ENCODE measurements at places on chromosomes 13 and 19.

DNA sequence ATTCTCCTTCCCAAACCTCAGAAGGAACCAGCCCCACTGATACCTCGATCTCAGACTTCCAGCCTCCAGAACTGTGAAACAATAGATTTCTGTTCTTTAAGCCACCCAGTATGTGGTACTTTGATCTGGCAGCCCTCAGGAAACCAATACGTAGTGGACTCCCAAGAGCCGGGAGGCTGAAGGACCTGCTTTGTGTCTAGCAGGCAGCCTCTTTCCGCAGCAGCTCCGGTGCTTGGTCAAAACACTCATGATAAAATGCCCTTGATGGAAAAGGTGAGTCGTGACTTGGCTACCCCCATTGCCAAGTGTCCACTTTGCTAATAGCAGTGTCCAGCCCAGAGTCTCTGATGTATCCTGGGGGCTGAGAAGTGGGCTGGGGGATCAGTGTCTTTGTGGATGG, 158.8 kb upstream of the TMTC4 start:
- no peak for DNase-seq

- DNase-seq = no peak
These were observed 30.4 kb downstream of the ELAVL1 start for GRCh38 chr19:7975037-7975436.

DNA sequence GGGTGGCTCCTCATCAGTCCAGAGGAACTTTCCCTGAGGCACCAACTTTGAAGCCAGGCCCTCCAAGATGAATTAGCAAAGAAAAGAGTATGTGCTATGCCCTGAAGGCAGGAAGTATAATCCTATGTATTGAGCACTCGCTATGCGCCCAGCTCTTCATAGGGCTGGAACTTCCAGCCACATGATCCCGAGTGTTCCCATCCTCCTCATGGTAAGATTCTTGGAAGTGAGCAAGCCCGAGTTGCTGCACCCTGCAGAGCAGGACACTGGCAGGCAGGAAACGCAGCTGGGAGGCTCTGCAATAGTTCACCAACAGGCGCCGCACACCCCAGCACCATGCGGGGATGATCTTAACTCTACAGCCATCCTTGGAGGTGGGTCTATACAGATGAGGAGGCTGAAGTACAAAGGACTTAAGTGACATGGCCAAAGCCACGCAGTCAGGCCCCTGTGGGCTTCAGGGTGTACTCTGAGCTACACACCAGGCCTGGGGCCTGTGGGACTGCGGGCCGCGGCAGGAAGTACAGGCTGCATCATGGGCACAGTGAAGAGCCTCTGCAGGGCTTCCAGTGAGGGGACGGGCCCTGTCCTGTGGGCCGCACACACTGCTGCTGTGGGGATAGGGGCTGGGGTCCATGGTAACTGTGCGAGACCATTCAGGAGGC, 25.1 kb downstream of the C19orf47 start:
- DNase-seq = no peak

DNA sequence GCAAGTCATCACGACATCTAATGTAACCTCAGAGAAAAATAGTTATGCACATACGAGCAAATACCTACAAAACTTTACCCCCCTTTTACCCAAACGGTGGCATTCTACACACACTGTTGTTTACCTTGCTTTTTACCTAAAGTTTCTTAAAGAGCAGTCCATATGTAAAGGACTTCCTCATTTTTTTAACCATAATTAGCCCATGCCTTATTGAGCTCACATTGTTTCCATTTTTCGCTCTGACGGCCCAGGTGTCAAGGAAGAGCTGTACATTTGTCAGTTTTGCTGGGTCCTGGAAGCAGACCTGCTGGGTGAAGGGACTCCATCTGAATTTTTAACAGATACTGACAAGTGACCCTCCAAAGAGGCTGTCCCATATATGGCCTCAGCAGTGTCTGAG, 89.4 kb downstream of the STK24 start:
- DNase-seq = no peak

DNA sequence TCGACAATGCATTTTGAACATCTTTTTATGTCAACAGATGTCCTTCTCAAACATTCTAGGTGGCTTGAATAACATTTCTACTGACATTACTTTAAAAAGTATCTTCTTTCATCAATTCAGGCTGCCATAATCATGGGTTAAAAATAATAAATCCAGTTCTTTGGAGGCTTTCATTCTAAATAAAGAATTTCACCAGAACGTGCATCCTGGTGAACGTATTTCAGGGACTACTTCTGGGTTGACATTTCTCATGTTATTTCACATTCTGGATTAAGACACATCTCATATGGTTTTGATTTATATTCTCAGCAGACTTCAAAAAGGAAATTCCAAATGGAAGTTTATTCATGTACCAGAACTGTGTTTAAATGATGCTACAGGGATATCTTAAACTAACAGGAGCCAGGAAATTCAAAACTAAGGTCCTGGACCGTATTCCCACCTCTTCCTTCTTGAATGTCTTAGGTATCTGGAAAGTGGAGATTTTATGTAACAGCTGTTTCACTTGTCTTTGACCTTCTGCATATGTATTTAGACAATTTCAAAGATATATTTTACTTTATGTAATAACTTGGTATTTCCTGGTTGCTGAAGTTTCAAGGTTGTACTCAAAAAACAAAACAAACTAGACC, 107.2 kb downstream of the STARD13 start:
- DNase-seq = no peak

- peak; percentile 50 for DNase-seq
These were observed 129.7 kb downstream of the SLC7A1 start for GRCh38 chr13:29465741-29466293.

- DNase-seq = no peak
These were observed 91.0 kb downstream of the DACH1 start for GRCh38 chr13:71775966-71776365.

GRCh38 chr19:44707794-44708193, 8.8 kb downstream of the CEACAM16 start:
- DNase-seq = no peak

DNA sequence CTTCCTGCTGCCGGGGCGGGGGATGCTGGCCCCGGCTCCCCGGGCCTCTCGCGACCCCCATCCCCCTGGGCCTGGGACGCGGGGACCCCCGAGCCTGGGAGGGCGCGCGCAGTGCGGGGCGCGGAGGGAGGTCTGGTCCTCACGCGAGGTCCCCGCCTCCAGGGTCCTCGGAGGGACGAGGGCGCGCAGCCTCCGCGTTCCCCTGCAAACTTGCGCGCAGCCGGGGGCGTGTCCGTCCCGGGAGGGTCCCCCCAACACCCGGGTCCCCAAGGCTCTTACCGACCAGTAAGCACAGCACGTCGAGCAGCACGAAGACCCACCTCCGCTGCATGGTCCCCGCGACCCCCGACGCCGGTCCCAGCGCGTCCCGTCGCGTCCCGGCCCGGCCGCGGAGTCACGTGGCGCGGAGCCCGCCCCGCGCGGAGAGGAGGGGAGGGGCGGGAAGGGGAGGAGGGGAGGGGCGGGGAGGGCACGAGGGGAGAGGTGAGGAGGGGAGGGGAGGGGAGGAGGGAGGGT, at the start of gene PLPP2:
Gene PLPP2 (minus strand): TSS at position 398 of the 516 bp plus-strand sequence. CDS start 67 bp downstream, at position 331.
- peak; percentile 29 for DNase-seq

- DNase-seq = no peak
These were observed 16.8 kb downstream of the MBD3L2B start for GRCh38 chr19:7004313-7004931.

DNA sequence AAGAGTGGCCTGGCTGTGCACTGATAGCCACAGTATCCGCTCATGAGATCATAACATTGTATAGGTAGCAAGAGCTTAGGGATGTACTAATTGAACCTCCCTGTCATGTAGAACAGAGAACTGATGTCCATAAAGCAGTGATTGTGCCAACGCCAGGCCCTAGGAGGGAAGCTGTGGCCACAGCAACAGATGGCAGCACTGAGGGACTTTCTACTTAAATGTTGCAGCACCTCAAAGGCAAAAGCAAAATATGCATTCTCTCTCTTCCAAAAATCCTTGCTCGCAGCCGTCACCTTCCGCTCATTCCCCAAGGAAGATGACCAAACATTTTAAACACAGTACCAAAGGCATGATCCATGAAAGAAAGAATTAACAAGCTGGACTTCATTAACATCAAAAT, 32.3 kb downstream of the COL4A1 start:
- DNase-seq = no peak

- DNase-seq = no peak
These were observed 92.1 kb downstream of the GPC6 start for GRCh38 chr13:93318534-93319254.

GRCh38 chr13:33349986-33350826, 64.7 kb upstream of the STARD13 start:
- peak; percentile 70 for DNase-seq

GRCh38 chr19:18322318-18322758, 538 bp downstream of the LSM4 start:
- DNase-seq = no peak

DNA sequence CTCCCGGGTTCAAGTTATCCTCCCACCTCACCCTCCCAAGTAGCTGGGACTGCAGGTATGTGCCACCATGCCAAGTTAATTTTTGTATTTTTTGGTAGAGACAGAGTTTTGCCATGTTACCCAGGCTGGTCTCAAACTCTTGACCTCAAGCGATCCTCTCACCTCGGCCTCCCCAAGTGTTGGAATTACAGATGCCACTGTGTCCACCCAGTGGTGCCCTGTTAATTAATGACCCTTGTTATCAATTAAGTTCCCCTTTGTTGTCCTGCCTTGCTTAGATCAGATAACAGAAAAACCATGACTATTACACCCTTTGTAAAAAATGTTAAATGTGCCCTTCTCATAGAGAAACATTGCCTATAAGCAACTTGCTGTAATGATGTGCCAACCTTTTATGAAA, 34.4 kb upstream of the IGFL1 start:
- DNase-seq = no peak

- DNase-seq = peak; percentile 22
These were observed 4.2 kb downstream of the NAPA start for GRCh38 chr19:47510516-47511127.

- no peak for DNase-seq
These were observed 151.0 kb downstream of the DCT start for GRCh38 chr13:94328381-94329041.

DNA sequence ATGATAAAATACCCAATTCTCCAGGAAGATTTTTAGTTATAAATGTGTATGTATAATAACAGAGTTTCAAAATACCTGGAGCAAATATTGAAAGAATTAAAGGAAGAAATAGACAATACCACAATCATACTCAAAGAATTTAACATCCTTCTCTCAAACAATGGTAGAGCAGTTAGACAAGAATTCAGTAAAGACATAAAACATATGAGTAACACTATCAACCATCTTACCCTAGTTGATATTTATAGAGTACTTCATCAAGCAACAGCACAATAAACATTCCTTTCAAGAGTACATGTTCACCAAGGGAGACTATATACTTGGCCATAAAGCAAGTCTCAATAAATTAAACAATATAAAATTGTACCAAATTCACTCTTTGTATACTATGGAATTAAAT, 108.4 kb downstream of the DLEU7 start:
- DNase-seq = no peak

GRCh38 chr13:38686577-38687245, at the start of gene FREM2:
Gene FREM2 (plus strand): TSS chr13:38687077. CDS start chr13:38687345, 268 bp downstream.
- DNase-seq = no peak

DNA sequence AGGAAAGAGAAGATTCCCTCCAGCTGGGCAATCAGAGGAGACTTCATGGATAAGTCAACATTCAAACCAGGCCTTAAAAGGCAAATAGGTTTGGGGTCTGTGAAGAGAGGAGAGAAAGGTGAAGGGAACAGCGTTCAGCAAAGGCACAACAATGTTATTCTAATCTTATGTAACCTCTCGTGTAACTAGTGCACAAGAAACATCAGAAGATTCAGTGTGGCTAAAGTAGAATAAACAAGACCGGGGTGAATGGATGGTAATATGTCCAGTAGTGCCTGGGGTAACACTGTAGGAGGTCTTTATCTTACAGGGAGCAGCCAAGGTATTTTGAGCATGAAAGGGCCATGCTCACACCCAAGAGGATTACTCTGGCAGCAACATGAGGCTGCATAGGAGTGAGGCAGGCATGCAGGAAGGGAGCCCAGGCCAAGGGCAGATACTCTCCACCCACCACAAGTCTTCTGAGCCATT, 24.1 kb downstream of the LHFPL6 start:
- no peak for DNase-seq

DNA sequence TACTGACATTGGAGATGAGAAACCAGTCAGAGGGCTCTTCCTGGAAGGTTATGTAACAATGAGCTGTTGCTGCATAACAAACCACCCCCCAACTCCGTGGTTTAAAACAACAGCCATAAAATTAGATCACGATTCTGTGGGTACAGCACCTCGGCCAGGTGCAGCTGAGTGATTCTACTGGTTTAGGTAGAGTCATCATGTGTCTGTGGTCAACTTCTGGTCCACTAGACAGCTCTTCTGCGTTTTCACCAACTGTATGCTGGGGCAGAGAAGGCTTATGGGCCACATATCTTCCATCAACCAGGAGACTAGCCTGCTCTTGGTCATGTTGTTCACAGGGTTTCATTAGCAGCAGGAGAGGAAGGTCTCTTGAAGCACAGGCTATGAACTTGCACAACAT, 585.5 kb downstream of the KCTD12 start:
- no peak for DNase-seq

GRCh38 chr13:32150794-32151193, 119.2 kb downstream of the FRY start:
- peak; percentile 72 for DNase-seq

DNA sequence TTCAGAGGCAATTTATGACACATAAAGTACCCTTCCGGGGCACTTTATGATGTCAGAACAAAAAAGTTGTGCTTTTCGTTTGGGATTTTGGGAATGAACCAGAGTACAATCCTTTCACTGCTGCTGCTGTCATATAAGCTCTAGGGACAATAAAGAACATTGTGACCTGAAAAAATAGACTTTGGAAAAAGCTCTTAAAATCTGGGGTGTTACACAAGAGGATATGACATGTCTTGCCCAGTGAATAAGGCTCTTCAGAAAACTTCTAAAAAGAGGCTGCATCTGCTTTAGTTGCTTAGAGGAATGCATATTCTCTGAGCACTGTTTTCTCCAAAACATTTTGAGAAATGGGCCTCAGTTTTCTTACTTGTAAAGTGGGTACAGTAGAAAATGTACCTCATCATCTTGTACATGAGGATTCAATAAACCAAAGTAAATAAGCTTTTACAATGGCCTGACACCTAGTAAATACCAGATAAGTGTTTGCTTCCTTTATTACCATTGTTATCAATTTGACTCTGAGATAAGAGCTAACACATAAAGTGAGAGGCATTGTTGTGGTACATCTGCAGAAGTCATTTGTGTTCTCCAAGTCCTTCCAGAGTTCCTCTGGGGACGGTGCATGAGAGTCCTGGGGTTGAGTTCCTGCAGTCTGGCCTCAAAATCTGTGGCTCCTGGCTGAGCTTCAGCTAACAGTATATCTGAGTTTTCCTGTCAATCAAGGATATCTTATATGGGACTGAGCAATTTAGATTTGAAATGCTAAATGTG, 67.4 kb upstream of the EDNRB start:
- no peak for DNase-seq

- no peak for DNase-seq
These were observed 2.4 kb downstream of the CUL4A start for GRCh38 chr13:113211774-113212173.

Measured in uterus (tissue), 4 donors.